Activated naive CD8-positive, alpha-beta T cell treated with anti-CD3 and anti-CD28 coated beads, Interleukin-2, amount 10 ng/mL, durations not matched to agents 7 days and 5 days (primary cell): ENCODE measurements at places on chromosomes 4 and X. TPM values are rescaled to one million over a fixed set of nuclear protein-coding genes. Genes with fewer than 3 reads are reported as not detected.

GRCh38 chr4:122453384-122453995 lies 3.0 kb downstream of the IL2 start:
- H3K27me3 ChIP-seq = no peaks in the 10 kb centered on the region
- peak overlapping the region; percentile 23 for H3K27ac ChIP-seq
- H3K36me3 ChIP-seq = no peaks in the 10 kb centered on the region

The MCTS1 gene
- total RNA-seq = 42.1 TPM

- no peak overlapping the region for H3K27ac ChIP-seq
- no peak overlapping the region for H3K4me3 ChIP-seq
Measured at GRCh38 chr4:77037736-77038135, 38.1 kb downstream of the CCNI start.

DNA sequence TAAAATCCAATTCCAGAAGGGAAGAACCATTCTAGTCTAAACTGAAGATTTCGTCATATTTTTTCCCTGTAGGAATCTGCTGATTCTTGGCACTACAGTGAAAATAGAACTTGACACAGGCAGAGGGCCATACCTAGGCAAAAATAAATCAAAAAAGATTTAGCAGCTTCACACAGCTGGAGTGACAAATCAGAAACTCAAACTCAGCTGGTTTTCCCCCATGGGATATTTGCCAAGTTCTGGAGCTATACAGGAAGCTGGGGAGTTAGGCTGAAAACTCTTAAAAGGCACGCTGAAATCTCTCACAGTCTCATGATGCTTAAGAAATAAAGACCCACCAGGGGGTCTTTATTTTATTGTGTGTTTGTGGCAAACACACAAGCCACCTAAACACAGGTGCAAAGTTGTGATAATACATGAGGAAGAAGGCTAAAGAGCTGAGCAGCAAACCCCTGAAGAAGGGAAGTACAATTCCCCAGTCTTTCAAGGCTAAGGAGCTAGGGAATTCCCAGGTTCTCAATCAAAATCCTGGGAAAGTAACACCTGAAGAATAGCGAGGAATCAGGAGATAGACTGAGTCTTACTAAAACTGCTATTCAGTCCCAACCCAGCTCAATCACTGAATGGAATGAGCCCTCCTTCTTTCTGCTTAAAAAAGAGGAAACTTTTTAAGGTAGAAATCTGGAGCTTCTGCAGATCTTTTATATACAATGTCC lies 32.1 kb upstream of the BEND2 start:
- no peak overlapping the region for H3K27ac ChIP-seq
- no peaks in the 10 kb centered on the region for H3K27me3 ChIP-seq
- no peak overlapping the region for H3K4me3 ChIP-seq
- peaks cover 4% of the 10 kb centered on the region for H3K36me3 ChIP-seq

- H3K27me3 ChIP-seq = no peaks in the 10 kb centered on the region
- H3K4me1 ChIP-seq = no peaks in the 10 kb centered on the region
- H3K36me3 ChIP-seq = no peaks in the 10 kb centered on the region
- H3K4me3 ChIP-seq = no peak overlapping the region
Measured at GRCh38 chr4:42906341-42906740, 13.8 kb downstream of the GRXCR1 start.
